ENCODE measurements at places on chromosomes 4 and X.

DNA sequence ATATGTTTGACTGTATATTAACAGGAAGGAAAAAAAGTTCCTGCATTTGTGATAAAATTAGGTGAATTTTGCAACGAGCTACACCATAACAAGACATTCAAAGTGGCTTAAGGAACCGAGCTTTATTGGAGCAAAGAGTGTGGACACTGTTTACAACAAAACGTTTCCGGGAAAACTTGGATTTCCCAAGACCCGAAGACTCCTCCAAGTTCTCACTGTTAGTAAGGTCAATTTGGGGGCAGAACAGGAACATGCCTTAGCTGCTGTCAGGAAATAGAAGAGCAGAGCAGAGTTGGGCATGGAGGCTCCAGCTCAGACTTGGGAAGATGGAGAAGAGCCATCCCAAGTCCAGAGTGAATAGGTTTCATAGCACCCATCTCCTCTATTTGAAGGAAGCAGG is 16.5 kb downstream of the ADH6 start:
- no peak for DNase-seq

DNA sequence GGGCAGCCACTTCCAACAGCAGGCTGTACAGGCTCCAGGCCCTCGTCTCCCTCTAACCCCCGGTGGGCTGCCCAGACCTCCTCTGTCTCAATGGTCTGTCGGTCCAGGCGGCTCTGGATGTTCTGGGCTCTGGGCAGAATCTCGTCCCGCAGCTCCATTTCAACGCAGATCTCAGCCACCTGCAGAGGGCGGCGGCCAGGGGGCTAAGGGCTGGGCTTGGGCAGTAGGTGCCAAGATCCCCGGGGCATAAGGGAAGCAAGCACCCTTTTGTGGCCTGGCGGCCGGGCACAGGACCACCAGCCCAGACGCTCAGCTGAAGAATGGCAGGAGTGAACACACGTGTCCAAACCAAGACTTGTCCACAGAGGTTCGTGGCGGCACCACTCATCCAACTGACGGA is 9.2 kb downstream of the AVPR2 start:
- no peak for DNase-seq

- DNase-seq: no peak
These were observed 63.9 kb downstream of the CPEB2 start for GRCh38 chr4:15066140-15066539.

DNA sequence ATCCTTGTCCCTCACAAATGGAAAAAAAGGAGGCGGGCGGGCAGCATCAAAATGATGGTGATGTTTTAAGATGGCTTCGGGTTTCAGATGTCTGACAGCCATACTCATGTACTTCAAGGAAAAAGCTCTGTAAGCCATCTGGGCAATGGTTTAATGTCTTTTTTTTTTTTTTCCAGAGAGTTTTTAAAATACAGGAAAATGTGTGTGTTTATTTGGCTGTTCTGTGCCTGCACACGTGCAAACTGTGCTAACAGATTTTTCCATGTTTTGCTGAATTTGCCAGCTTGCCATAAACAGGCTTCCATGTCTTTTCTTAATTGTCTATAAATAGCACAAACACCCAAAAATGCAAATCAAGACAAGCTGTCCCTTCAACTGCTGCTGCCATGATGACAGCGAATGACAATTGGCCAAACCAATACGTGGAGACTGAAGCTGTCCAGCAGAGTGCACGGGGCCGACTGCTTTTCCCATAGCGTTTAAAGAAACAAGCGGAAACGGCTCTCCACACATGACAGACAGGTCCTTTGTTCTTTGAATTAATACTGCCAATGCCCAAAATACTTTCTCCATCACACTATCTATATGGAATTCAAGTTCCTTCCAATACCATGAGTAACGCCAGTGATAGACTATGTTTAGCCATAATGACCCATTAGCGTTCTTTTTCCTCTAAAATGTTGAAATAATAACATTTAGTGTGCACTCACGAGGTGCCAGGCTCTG is 35.7 kb downstream of the AFAP1 start:
- no peak for DNase-seq

- no peak for DNase-seq
These were observed 41.4 kb downstream of the GUCY2F start for GRCh38 chrX:109440475-109440874.

All from left renal cortex interstitium (tissue), 4 donors.